DMS53 (cell line): ENCODE measurements at places on chromosomes 5 and 9.

GRCh38 chr5:142900927-142901326 lies 130.8 kb downstream of the ARHGAP26 start:
- DNase-seq = no peak

- peak; percentile 58 for DNase-seq
Measured at GRCh38 chr9:38263532-38263931, 129.0 kb upstream of the ALDH1B1 start.

DNA sequence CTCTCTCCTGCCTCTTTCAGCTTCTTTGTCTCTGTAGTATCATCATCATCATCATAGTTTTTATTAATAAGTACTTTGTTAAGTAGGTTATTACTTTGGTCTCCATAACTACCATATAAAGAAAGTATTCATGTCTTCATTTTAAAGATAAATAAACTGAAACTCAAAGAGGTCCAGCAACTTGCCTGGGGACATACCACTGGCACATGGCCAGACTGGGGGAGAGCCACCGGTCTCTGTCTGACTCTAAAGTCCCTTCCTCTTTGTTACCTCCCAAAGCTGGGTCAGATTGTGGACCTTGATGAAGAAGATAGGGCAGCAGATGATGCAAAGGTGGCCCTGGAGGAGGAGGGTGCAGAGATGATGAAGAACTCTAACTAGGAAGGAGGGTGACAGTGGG lies 8.5 kb downstream of the CDX1 start:
- no peak for DNase-seq

DNA sequence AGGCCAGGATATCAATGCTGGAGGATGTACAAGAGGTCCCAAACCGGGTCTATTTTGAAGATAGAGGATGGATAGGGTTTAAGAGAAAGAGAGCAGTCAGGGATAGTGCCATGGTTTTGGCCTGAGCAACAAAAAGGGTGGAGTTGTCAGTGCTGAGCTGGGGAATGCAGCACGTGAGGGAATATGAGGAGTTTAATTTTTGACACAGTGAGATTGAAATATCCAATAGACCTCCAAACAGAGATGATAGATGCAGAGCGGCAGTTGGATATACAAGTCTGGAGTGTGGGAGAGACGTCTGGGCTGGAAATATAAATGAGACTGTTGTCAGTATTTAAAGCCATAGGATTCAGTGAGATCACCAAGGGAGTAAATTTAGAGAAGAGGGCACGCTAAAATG lies 136.7 kb upstream of the EFNA5 start:
- no peak for DNase-seq

- DNase-seq = peak; percentile 82
Measured at GRCh38 chr9:114869845-114870244, 60.5 kb downstream of the TNFSF8 start.

- no peak for DNase-seq
Measured at GRCh38 chr5:13572163-13572562, 372.3 kb downstream of the DNAH5 start.

- DNase-seq = no peak
Measured at GRCh38 chr9:4301296-4301695, 1.4 kb upstream of the GLIS3 start.

GRCh38 chr5:65840071-65840470 lies 86.3 kb upstream of the ERBIN start:
- peak; percentile 12 for DNase-seq

- DNase-seq = no peak
Measured at GRCh38 chr5:103327893-103328292, 69.3 kb downstream of the MACIR start.

DNA sequence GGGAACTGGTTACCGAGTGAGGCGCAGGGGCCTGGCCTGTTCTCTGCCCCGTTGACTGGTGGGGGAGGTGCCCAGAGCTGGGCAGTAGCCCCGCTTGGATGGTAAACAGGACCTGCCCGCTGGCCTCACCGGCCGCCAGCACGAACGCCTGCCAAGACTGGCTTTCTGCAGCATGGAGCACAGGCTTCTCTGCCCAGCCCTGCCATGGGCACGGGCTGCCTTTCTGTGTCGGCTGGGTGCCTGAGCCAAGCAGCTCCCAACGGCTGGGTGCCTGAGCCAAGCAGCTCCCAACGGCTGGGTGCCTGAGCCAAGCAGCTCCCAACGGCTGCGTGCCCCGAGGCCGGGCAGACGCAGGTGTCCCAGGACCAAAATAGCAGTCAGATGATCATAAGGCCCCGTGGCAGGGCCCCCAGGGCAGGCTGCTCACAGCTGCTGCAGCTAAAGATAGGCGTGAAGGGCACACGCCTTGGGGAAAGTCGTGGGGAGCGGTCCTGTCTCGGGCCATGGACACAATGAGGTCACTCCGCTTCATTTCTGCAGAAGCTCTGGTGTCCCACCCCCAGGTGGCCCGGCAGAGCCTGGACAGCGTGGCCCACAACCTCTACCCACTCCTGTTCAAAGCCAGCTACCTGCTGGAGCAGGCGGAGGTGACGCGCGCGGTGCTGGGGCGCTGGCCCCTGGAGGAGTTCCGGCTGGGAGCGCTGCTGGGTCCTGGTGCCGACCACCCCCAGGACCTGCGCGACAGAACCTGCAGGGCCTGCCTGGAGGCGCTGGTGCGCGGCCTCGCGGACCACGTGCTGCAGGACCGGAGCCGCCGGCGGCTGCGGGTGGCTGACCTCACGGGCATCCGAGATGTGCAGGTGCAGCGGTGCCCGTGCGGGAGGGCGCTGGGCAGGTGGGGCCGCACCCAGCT lies at the start of gene LRRC14B:
TSS of gene LRRC14B (plus strand) at position 460 of the 913 bp plus-strand sequence. CDS start at position 504, 44 bp downstream.
- DNase-seq = peak; percentile 89

GRCh38 chr5:162434281-162434680 lies 366.7 kb downstream of the GABRG2 start:
- DNase-seq = no peak

GRCh38 chr5:158492136-158492535 lies 607.6 kb downstream of the EBF1 start:
- no peak for DNase-seq

DNA sequence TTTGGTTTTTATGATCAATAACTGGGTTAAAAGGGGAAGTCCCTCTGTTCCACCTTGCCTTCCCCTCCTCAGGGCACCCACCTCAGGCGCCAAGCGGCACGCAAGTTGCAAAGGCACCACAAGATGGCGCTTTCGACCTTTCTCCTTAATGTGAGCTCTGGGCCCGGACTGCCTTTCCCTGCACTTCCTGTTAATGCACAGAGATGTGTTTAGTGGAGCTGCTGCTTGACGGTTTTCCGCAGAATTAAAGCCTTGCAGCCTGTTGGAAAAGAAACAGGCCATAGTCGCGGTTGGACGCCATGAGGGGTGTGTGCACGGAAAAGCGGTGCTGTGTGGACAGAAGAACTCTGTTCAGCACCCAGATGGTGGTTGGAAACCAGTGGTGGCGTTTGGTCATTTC lies 17.9 kb downstream of the CXCL14 start:
- peak; percentile 94 for DNase-seq

- no peak for DNase-seq
Measured at GRCh38 chr9:95989297-95989696, 113.8 kb downstream of the ERCC6L2 start.

DNA sequence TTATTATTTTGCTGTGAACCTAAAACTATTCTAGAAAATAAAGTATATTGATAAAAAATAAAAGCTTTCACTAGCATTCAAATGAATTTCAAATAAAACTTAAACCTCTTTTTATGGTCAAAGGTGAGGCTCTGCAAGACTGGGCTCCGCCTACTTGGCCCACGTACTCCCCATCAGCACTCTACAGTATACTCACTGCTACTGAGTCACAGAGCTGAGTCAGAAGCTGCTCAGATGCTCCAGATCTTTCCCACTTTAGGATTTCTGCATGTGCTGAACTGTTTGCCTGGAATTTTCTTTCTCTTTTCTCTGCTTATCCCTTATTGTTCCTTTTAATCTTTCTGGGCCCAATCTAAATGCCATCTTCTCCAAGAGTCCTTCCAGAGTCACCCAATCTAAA lies 331.9 kb upstream of the CCNG1 start:
- DNase-seq = peak; percentile 12

DNA sequence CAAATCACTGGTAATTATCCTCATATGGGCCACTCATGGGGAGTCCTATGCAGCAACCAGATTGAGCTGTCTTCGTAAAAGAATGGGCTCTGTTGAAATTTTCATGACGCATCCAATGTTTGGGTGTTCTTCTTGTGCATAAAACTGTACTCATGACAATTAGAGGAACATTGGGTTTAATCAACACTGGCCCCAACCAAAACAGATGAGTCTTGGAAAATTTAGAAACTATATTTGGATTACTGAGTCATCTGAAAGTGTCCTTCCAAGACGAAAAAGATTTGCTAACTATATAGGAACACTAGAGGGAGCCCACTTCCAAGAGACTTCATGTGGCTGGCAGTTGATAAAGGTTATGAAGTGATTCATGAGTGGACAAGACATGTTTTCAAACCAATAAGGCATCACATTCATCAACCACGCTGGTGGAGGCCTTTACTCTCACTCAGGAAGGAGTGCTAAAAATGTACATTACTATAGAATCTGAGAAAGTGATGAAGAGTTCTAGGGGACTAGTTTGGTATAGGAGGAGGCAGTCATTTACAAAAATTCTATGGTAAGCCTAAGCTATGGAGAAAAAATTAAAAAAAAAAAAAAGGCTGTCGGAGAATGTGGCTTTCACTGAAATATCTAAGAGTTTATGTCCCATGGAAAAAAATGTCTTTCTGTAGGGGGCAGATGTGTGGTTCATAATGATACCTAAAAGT lies 313.5 kb downstream of the PRDM9 start:
- DNase-seq = peak; percentile 66

- no peak for DNase-seq
Measured at GRCh38 chr5:6202149-6202967, 176.0 kb downstream of the MED10 start.

DNA sequence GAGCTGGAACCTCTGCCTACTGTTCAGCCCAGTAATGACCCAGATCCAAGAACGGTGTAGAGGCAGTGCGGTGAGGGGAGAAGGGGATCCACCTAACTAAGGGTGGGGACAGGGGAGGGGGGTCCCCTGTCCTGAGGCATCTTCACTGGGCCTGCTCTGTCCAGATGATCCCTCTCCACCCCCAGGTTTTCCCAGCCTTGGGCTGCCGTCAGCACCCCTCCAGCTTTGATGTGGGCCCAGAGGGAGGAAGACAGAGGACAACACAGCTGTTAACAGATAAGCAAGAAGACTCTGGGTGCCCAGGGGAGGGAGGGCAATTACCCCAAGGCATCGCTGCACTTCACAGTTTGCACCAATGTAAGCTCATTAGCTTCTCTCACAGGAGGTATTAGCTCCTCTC lies 19.3 kb downstream of the BICD2 start:
- DNase-seq = no peak

DNA sequence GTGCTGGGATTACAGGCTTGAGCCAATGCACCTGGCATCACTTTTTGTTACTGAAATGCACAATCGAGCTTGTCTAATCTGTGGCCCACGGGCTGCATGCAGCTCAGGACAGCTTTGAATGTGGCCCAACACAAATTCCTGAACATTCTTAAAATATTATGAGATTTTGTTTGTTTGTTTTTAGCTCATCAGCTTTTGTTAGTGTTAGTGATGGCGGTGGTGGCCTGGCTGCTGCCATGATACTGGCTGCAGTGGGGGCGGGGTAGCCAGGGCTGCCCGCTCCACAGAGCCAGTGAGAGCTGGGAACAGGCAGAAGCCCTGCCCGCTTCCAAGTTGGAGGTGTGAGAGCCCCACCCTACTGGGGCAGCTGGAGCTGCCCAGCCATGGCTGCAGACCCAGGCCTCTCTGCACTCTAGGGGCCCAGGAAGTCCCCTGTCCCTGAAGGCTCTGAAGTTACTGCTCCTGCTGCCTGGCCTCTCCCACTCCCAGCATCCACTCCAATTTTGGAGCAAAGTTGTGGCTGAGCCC lies 76.6 kb upstream of the SHB start:
- DNase-seq = no peak

- no peak for DNase-seq
Measured at GRCh38 chr5:97119007-97119390, 23.4 kb downstream of the LIX1 start.

GRCh38 chr9:135413461-135413860 lies 66.1 kb upstream of the PPP1R26 start:
- DNase-seq = no peak

DNA sequence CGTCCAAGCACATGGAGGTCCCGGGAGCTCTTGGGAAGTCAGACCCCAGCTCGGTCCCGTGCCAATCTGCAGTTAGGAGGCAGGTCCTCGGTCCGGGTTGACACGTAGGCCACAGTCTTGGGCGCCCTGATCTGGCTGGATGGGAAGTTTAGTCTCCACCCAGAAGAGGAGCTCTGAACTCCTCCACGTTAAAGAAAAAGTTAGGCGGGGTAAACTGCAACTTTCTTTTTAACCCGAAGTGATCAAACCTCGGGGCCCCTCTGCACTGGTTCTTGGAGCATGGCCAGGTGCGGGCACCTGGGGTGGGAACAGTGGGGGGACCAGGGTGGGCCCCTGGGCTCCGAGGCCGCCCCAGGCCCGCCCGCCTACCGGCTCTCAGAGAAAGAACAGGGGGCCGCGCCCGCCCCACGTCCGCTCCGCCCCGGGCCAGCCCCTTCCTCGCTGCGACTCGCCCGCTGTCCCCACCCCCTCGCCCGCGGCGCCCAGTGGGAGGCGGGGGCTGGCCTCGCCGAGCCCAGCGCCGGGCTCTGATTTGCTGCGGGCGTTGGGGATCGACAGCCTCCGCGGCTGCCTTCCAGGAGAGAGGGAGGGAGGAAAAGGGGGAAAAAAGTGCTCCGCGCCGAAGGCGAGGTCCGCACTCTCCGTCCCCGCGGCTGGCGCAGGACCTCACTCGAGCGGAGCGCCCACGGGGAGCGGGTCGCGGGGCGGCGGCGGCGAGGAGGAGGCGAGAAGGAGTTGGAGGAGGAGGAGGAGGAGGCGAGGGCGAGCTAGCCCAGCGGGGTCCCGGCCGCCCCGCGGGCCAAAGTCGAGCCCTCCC lies at the start of gene COL5A1:
TSS of gene COL5A1 (plus strand) at position 631 of the 817 bp plus-strand sequence. CDS start 385 bp downstream, outside the sequence.
- DNase-seq = no peak

DNA sequence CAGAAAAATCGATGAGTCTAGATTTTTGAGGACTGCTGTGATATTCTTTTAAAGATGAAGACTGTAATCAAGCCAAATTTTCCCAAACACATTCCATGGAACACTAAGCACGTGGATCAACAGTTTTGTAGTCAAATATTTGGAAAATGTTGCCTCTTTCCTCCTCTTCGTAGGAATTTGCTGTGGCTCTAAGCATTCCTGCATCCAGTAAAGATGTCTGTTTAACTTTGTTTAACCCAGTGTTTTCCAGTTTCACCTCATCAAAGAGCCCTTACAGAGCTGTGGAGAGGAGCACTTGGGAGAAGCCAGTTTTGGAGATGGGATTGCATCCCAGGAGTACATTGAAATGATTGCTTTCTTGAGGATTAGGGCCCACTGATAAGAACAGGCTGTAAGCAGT lies 58.9 kb downstream of the INSYN2B start:
- DNase-seq = no peak

DNA sequence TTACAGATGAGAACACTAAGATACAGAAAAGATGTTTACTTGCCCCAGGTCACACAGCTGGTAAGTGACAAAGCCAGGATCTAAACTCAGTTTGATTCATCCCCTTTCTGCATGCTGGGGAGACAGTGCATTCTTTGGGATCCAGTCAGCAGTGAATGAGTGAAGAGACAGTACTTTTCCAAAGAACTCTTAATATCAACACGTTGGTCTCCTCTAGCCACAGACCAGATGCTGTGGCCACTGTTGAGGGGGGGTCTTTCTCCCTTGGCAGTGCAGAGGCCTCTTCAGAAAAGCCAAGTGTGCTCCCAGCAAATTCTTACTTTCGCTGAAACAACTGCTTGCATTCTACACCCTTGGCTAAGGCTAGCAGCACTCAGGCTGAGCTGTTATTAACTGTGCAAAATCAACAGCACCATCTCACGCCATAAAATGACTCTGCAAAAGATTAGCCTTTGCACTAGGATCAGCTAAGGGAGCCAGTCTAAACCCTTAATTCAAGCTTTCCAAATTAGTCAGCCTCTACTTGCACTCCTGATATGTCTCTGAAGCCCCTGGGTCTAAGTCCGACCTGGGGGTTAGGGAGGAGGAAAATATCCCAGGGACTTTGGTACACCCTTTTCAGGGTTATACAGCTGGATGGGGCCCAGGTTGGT lies 4.8 kb upstream of the TMEM171 start:
- DNase-seq = no peak
